Vagina (tissue), 2 donors: ENCODE measurements at places on chromosomes 16 and 17. TPM values are rescaled to one million over a fixed set of nuclear protein-coding genes. Genes with fewer than 3 reads are reported as not detected.
A peak's percentile ranks its signal among the peaks of the same experiment; 100 is the strongest.

DNA sequence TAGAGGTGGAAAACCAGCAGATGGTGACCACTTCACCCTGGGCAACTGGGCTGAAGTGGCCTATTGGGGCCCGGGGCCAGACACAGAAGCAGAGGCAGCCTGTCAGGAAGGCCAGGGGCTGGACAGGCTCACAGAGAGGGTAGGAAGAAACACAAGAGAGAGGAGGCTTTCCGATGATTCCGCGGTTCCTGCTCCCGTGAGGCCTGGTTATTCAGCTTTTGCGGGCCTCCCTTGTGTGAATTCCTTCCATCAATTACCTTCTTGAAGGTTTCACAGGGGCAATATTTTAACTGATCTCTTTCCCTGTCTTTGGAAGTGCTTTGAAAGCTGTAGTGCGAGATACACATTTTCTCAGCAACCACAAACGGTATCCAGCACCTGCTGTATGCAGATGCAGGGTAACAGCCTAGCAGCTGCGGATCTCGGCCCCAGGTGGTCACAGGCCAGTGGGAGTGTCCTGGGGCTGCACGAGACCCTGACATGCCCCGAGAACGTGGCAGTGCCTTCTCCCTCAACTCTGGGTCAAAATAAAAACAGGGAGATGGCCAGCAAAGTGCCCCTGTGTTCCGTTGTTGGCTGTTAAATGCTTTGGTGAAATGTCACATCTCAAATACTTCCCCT, 11.6 kb upstream of the CMIP start:
- DNase-seq, result no peak
- peak overlapping the region; percentile 87 for H3K27ac ChIP-seq
- no peak overlapping the region for H3K4me3 ChIP-seq

DNA sequence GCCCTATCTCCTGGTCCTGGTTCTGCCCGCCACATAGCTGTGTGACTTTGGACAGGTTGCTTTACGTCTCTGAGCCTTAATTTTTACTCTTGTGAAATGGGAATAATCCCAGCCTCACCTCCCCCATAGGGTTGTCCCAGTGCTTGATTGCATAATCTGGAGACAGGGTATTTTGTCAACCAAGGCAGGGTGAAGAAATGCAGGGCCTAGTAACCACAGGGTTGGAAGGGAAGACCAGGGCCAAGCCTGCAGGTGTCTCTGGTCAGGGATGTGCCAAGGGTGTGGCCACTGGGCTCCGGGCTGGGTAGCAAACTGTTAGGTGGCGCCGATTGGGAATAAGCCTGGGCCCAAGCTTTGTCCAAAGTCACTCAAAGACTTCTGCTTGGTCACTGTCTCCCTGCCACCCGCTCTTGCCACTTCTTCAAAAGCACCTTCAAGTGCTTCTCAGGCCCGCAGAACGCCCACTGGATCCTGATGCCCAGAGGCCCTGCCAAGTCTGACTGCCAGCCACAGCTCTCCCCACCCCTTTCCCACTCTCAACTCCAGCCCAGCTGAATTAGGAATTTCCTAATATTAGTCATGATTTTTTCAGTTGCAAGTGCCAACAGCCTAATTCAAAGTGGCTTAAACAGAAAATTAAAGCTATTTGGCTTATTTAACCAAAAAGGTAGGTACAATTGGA, 20.6 kb upstream of the COL1A1 start:
- peaks cover 61% of the 10 kb centered on the region for H3K4me1 ChIP-seq
- H3K27ac ChIP-seq, result peak overlapping the region; percentile 97
- H3K36me3 ChIP-seq, result no peaks in the 10 kb centered on the region
- H3K4me3 ChIP-seq, result no peak overlapping the region
- no peak for DNase-seq

DNA sequence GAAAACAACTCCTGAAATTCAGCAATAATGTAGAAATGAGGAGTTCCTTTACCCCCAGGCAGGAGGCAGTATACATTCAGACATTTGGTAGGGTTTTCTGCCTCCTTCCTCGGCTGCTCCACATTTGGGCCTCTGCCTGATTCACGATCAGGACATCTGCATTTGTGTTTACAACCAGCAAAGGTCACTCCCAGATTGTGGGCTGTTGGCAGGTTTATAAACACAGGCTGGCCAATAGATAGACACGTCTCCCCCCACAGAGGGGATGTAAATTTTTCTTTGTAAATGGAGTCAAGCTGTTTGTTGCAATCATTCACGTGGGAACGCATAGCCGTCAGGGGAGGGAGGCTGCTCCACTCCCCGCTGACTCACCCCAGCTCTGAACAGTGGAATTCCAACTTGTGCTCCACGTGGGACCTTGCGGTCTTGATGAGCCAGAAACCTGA, 252.1 kb upstream of the N4BP1 start:
- no peak overlapping the region for H3K4me3 ChIP-seq
- H3K36me3 ChIP-seq, result no peaks in the 10 kb centered on the region
- H3K27me3 ChIP-seq, result no peaks in the 10 kb centered on the region
- H3K4me1 ChIP-seq, result no peaks in the 10 kb centered on the region

- H3K4me1 ChIP-seq, result no peaks in the 10 kb centered on the region
- no peaks in the 10 kb centered on the region for H3K27me3 ChIP-seq
- H3K4me3 ChIP-seq, result no peak overlapping the region
Observed at GRCh38 chr16:30490210-30490609, 17.7 kb downstream of the ITGAL start.

GRCh38 chr17:67769231-67769630, 51.5 kb downstream of the NOL11 start:
- H3K4me3 ChIP-seq, result no peak overlapping the region
- no peak overlapping the region for H3K27ac ChIP-seq
- no peaks in the 10 kb centered on the region for H3K27me3 ChIP-seq
- H3K4me1 ChIP-seq, result no peaks in the 10 kb centered on the region
- no peak for DNase-seq

DNA sequence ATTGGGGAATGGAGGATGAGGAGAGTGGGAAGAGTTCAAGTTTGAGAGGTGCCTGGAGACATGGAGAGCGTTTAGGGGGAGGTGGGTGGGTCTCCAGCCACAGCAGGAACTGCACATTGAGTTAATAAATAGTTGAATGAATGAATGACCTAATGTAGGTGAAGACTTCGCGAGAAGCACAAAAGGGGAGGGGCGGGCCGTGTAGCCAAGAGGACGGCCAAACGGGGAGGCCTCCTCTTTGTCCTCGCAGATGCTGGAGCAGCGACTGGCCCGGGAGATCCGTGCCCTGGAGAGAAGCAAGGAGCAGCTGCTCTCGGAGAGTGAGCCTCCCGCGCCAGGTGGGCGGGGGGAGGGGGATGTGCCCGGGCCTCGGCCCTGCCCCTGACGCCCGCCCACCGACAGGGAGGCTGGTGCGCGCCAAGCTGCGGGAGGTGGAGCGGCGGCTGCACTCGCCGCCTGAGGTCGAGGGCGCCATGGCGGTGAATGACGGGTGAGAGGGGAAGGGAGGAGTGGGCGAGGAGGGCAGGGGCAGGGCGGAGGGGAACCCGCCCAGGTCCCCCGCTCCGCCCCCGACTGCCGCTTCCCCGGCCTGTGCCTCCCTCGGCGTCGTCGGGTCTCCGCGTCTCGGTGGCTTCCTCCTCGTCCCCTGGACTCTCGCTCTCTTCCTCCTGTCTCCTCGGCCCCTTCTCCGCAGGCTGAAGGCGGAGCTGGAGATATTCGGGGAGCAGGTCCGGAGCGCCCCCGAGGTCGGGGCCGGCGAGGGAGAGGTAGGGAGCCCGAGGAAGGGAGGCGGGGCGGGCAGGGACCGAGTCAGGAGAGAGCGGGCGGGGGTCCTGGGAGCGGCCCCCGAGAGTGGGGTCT, 12.9 kb downstream of the SYCE1L start:
- H3K36me3 ChIP-seq, result no peaks in the 10 kb centered on the region
- no peaks in the 10 kb centered on the region for H3K27me3 ChIP-seq
- peaks cover 22% of the 10 kb centered on the region for H3K4me1 ChIP-seq
- peak overlapping the region; percentile 59 for H3K4me3 ChIP-seq
- no peak for DNase-seq
- peak overlapping the region; percentile 82 for H3K27ac ChIP-seq

DNA sequence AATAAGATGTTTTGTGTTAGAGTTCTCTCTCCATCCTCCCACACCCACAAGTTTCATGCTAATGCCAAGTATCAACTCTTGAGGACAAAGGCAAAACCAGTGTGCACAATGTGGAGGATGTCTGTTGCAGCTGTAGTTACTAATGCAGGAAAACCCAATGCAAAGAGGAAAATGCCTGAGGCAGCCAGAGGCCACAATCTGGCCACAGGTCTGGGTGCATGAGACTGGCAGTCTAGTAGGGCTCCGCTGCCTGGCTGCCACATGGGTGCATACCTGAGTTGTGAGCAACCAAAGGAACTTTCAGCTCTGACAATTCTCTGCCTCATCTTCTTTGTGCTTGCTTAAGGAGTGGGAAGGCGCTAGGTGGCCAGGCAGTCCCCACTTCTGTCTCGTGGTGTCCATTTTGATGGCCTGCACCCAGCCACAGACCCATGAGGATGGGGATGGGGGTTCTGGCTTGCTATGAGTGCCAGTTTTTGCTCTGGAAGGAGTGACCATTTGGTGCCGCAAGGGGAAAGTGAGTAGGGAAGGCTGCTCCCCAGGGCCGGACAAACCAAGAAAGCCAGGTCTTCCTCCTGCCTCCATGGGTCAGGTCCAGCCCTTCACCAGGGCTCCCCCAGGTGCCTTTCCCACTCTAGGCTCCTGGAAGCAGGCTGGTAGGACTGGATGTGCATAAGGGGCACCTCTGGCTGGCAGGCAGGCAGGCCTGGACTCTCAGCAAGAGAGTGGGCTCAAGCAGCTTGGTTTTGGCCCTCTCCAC, 4.2 kb upstream of the GFOD2 start:
- no peaks in the 10 kb centered on the region for H3K36me3 ChIP-seq
- no peak overlapping the region for H3K4me3 ChIP-seq
- no peak overlapping the region for H3K27ac ChIP-seq
- H3K4me1 ChIP-seq, result peaks cover 12% of the 10 kb centered on the region
- DNase-seq, result no peak

DNA sequence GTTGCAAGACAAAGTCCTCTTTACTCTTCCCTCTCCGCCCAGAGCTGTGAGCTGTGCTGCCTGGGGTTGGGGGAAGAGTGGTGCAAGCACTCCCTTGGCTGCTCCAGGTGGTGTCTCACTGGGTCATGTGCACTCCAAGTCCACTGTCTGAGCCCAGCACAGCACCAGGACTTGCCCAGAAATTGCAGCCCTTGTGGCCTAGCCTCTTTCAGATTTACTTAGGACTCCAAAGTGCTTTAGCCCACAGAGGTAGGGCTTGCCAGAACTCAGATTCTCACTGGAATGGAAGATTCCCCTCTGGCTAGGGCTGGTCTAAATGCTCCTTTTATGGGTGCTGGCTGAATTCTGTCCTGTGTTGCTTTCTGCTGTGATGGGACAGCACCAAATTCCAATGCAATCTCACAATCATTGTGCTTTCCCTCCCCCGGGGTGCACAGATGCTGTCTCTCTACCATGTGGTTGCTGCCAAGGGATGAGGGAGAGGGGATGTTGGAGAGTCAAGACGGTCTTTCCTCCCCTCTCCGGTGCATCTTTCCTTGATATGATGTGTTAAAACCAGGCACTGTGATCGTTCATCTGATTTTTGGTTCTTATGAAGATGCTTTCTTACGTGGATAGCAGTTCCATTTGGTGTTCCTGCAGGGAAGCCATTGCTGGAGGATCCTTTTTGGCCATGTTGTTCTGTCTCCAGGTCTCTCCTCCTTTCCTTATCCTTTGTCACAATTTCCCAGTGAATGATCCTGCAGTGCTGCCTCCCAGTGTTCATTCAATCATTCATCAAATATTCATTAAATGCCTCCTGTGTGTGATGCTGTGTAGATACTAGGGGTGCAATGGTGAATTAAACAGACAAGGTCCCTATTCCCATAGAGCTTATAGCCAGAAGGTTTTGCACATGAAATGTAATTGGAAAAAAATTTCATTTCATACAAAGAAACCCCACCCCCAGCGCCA, 216.3 kb downstream of the SPECC1 start:
- H3K36me3 ChIP-seq, result no peaks in the 10 kb centered on the region
- H3K4me1 ChIP-seq, result no peaks in the 10 kb centered on the region
- no peak overlapping the region for H3K4me3 ChIP-seq
- DNase-seq, result no peak

- DNase-seq, result no peak
- no peaks in the 10 kb centered on the region for H3K27me3 ChIP-seq
- H3K27ac ChIP-seq, result no peak overlapping the region
- H3K4me1 ChIP-seq, result no peaks in the 10 kb centered on the region
Observed at GRCh38 chr16:29641561-29641960, 21.5 kb upstream of the SPN start.

The GEMIN4 gene
- total RNA-seq, result 22.3 TPM

The CCR7 gene
- not detected for total RNA-seq

The HOXB8 gene
- not detected for total RNA-seq

The CALB2 gene
- total RNA-seq, result 3.9 TPM
